ENCODE measurements at places on chromosomes 7 and 10.
A peak's percentile ranks its signal among the peaks of the same experiment; 100 is the strongest.

DNA sequence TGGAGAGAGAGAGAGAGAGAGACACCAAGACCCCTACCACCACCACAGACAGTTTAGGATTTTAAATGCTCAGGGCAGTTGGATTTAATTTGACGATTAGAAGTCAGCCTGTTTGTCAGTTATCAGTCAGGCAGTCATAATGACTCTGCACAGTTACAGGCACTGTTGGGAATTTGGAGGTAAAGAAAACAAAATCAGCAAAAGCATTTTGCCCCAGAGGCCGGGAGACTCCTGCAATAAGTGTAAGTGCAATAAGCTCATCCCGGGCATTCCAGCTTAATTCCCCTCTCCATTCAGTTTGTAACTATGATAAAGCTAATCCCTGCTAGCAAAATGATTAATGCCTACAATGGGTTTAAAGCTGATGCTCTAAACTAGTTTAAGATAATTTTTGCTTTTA, 13.5 kb downstream of the SEMA3C start:
- DNase-seq = no peak

DNA sequence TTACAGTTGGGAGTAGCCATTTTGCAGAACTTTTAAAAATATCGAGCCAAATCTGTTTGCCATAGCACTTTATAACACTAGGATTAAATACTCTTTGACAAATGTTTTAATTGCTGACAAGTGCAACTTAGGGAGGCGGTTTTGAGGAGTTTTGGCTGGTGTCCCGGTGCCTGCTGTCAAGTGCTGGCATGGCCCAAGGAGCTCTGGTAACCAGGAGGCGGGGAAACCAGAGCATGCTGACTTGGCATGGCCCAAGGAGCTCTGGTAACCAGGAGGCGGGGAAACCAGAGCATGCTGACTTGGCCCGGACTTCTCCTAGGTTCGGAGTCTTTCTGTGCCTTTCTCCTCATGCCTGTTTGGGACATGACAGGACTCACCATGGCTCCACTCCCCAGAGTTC, 30.8 kb upstream of the ZNF32 start:
- DNase-seq = no peak

GRCh38 chr7:16402091-16402490, 19.2 kb downstream of the CRPPA start:
- no peak for DNase-seq

DNA sequence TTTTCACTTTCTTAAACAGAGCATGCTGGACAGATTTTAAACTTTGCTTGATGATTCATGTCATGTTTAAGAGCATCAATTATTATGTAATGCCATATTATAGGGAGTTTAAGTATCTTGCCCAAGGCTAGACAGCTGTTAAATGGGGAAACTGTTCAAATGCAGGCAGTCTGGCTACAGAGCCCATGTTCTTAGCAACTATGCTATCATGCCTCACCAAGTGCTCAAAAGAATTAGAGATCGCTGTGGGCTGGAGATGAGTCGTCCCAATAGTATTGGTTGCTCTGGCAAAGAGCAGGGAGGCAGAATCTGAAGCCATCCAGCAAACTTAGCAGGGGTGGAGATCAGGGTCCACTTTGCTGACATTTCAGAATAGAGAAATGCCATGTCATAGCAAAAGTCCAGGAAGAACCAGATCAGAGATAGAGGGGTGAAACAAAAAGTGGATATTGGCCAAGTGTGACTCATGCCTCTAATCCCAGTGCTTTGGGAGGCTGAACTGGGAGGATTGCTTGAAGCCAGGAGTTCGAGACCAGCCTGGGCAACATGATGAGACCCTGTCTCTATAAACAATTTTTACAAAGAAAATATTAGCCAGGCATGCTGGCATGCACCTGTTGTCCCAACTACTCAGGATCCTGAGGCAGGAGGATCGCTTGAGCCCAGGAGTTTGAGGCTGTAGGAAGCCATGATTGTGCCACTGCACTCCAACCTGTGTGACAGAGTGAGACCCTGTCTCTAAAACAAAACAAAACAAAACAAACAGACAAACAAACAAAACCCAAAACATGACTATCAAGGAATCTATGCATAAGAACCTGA, 57.8 kb downstream of the BAMBI start:
- no peak for DNase-seq

- DNase-seq = no peak
Observed at GRCh38 chr7:123977081-123977480, 52.0 kb downstream of the SPAM1 start.

DNA sequence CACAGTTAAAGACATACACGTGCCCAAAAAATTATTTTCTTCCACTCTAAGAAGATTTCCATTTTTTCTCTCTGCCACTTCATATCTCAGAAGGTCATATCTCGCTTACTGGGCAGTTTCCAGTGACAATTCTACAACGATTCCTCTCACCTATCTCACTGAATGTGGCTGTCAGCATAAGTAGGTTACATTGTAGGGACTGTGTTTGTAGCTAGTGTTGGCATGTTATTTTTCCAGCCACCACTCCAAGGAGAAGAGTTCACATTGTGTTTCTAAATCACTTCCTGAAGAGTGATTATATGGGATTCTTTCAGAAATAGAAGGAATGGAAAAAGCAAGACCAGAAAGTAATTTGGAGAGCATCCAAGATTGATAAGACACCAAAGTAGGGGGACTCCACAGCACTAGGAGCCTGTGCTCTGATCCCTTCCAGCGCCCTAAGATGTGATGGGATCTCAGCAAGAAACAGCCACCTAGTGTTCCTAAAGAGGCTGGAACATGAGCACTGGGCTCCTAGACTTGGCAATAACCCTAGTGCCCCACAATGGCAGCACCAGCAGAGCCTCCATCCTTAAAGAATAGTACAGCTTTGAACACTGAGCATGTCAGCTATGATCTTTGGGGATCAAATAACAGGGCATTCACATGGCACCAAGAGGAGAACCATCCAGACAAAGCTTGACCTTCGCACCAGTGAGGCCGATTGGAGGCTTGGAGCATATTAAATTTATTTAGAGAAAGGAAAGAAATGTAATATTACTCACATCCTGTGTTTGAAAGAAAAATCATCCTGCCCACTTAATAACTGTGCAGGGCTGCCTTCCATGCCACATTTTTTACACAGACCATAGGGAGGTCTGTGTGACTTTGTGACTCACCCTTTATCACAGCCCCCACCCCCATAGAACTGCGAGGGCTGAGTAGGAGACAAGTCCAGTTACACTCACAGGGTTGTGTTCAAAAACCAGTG, 51.8 kb downstream of the CAV1 start:
- DNase-seq = no peak

DNA sequence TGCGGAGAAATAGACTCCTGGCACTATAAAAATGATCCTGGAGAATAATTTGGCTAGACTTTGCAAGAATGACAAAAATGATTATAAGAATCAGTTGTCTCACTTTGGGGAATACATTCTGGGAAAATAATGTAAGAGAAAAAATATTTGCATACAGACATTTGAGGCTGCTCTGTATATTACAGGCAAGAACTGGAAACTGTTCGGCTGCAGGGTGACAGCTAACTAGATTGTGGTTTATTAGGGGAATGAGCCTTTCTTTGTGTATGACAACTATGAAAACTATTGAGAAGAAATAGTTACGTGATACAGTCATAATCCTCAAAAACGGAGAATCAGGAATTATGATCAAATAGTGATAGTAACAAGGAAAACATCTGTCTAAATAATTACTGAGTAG, 8.6 kb downstream of the TRIM56 start:
- no peak for DNase-seq

DNA sequence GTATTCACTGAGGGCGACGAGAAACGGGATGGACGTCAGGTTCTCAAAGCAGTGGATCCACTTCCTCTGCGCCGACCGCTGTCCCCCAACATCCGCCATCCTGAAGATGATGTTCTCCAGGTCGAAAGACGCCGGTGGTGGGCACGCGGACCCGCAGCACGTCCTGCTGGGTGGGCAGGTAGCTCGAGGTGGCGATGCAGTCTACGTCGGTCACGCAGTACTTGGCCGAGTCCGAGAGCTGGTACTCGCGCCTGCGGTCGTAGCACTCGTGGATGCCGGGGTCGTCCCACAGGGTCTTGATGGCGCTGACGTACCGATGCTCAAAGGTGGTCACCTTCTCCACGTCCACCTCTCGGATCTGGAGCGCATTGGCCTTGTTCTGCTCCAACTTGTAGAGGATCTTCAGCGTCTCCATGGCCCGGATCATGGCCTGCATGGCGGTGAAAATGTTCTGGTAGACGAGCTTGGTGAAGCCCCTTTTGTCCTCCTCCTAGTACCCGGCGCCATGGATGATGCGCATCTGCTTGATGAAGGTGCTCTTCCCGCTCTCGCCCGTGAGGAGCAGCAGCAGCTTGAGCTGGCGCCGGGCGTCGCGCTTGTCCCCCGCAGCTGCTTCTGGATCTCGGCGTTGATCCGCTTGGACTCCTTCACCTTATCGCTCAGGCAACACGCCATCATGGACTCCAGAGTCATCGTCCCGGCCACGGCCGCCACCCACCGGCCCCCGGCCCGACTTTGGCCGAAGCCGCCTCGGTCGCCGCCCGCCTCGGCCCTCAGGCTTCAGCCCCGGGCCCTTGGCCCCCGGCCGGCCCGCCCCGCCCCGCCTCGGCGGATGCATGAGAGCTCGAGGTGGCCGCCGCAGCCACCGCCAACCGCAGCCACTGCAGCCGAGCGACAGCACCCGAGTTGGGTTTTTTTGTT, 122.9 kb upstream of the KCTD7 start:
- no peak for DNase-seq

DNA sequence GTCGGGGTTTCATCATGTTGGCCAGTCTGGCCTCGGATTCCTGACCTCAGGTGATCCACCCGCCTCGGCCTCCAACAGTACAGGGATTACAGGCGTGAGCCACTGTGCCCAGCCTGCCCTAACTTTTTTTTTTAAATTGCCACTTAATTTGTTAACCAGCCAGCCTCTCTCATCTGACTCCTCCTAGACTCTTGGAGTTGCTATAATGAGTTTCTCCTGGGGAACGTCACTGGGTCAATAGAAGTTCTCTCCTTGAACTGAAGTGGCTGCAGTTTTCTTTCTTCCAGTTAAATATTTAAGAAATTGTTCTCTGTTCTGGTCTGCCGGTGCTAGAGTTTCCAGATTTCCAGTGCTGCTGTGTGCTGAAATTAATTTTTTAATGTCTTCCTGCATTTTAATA, 27.6 kb downstream of the NEUROD6 start:
- DNase-seq = no peak

DNA sequence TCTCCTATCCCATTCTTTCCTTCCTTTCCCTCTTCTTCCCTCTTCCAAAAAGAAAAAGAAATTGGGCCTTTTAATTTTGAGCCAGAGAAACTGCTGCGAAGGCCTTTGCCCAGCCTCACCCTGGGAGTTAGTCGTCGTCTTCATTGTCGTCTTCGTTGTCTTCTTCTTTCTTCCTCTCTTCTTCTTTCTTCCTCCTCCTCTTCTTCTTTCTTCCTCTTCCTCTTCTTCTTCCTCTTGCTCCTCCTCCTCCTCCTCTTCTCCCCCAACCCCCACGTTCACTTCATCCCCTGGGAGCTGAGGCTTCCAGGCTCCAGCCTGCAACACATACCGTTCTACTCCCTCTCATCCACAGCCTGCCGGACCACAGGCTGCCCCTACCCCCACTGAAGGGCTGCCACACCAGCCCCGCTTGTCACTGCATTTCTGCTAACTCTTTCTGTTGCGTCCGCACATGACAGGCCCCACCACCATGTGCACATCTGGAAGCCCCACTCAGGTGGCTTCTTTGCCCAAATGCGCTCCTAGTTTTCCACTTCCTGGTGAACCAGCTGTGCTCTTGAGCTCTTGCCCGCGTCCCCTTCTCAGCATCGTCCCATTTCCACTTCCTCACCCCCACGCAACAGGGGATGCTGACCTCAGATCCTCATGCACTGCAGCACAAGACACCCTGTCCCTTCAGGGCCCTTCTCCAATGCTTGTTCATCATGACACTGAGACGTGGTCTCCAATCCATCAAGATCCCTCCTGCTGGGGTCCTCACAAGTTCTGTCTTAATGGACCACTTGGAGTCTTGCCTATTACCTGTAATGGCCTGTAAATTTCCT, 94.9 kb upstream of the SH2B2 start:
- DNase-seq = no peak

DNA sequence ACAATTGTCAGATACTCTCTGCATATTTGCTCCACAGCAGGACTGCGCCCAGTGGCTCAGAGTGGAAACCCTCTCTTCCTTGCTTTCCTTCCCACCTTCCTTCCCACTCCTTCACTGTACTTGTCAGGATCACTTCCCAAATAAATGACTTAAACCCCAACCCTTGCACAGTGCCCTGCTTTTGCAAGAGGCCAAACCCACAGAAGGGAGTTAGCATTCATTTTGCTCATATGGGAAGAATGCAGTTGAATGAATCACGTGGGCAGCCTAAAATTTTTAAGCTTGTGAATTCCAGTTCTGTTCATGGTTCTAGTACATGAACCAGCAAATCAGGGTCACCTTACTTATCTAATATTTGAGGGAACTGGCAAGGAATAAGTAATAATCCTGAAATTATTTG, 47.7 kb upstream of the SFMBT2 start:
- no peak for DNase-seq

- no peak for DNase-seq
Observed at GRCh38 chr7:157710396-157710795, 373.6 kb downstream of the DNAJB6 start.

DNA sequence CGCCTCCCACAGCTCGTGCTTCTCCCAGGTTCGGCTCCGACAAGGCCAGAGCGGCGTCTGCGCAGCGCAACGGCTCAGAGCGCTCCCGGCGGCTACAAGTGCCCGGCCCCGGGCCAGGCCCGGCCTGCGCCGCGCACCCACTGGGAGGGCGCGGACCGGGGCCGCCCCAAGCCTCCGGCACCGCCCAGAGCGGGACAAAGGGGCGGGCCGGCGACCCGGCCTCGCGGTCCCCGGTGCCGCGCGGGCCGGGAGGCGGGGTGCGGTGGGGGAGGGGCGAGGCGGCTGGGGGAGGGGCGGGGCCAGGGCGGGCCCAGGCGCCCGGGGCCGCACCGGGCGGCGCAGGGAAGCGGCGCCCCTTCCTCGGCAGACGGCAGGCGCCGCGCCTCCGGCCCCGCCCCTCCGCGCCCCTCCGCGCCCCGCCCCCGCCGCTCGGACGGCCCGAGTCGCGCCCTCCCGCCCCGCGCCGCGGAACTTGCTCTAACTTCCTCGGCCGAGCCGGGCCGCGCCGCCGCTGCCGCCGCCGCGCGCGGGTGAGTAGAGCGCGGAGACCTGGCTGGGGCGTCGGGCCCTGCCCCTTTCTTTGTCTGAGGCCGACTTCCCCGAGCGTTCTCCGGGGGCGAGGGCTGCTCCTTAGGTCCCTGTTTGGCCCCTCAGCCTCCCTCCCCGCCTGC, at the start of gene TSPAN14:
TSPAN14 (plus strand) TSS at position 469 of the 671 bp plus-strand sequence. CDS start 34,924 bp downstream, outside the sequence.
- peak; percentile 83 for DNase-seq

- no peak for DNase-seq
Observed at GRCh38 chr7:105295596-105296352, 92.9 kb downstream of the SRPK2 start.

DNA sequence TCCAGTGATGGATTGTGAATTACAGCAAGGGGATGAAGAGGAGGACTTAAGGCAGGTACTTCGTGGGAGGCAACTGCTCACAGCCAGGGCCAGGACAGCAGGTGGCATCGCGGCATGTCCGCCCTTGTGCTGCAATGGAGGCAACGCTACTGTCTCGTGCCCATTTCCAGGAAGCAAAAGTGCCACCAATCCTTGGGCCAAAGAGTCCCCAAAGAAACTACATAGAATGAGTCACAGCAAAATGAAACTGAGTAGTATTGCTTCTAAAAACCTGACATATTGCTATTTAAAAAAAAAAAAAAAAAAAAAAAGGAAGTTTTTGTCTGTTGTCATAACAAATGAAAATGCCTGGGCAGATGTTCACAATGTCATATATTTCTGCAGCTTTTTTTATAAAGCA, 46.6 kb downstream of the RSU1 start:
- no peak for DNase-seq

Data from cortex of kidney (tissue), 1 donor.